ENCODE measurements at places on chromosomes 7 and 10.

DNA sequence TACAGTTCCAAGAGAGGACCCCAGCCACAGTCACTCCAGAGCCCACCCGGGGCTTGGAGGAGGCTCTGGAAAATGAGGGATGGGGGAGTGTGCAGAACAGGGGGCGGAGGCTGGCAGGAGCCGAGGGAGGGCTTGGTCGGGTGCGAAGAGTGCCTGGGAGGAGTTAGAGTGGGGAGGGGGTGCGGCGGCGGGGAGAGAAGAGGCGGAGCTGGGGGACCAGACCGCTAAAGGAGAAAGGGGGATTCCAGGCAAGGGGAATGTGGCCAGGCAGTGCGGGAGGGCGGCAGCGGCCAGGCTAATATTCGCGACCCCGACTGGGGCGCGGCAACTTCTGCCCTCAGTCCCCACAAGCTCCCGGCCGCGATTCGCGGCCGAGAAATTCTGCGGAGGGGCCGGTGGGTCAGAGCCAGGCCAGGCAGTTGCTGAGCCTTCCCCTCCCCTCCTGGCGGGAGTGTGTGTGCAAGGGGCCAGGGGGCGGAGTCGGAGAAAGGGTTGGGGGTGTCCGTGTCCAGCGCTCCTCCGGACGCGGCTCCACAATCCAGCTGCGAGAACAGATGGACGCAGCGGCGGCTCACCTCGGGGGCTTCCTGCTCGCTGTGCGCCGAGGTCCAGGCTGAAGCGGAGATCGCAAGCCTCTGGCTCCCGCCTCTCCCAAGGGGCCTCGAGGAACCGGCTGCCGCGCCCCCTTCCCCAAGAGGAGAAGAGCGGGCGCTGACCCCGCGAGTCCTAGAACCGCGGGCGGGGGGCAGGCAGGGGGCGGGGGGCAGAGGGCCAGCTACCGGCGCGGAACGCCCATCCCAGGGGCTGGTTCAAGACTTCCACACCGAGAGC lies 612 bp upstream of the SLC18A3 start:
- DNase-seq = no peak

DNA sequence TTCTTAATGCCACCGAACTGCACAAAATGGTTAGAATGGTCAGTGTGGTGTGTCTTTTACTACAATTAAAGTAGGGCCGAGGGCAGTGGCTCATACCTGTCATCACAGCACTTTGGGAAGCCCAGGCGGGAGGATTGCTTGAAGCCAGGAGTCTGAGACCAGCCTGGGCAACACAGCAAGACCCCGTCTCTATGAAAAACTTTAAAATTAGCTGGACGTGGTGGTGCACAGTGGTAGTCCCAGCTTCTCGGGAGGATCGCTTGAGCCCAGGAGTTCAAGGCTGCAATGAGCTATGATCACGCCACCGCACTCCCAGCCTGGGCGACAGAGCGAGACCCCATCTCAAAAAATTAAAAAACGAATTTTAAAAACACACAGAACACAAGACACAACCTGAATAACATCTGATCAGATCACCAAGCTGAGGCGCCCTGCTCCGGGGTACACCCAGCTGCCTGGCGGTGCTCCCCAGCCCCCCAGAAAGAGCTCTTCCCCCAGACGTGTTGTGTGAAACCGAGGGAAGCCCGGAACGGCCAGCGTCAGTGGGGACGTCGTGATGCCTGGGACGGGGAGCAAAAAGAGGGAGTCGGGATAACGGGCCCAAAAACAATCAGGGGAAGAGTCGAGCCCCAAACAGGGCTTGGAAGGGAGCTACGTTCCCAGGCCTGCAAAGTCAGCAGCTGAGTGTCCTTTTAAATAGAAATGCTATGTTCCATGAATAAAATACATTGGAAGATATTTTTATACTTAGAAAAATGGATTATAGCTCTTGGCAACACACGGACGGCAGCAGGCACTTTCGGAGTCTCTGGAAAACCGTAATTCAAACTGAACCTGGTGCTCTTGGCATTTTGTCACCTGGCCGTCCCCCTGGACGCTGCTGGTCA lies 80.7 kb upstream of the PDGFA start:
- DNase-seq = no peak

- no peak for DNase-seq
These were observed 14.1 kb upstream of the CYTH3 start for GRCh38 chr7:6286486-6286885.

DNA sequence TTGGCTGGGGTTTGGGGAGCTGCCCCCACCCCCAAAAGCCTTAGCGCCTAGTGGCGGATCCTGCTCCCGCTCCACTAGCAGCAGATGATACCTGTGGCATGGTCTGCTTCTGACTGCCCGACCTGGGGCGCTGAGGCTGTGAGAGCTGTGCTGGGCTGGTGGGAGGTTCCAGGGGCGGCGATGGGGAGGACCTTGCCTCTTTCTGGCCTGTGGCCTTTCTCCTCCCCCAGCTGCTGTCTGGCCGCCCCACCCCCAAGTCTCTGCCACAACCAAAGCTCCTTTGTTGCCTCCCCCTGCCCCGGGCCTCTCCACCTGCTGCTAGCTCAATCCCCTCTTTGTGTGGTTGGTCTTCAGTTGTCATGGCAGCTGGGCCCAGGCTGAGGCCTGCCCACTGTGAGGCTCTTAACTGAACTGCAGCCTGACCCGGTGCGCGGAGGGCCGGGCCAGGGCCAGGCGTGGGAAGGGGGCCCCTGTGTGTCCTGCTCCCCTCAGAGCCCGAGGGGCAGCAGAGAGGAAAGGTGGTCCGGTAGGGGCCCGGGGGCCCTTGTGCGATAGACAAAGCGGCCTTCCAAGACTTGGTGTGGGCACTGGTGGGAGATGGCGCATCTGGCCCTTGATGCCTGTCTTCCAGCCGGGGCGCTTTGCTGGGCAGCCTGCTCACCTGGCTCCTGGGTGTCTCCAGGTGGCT lies 4.7 kb downstream of the ZNF775 start:
- DNase-seq = no peak

DNA sequence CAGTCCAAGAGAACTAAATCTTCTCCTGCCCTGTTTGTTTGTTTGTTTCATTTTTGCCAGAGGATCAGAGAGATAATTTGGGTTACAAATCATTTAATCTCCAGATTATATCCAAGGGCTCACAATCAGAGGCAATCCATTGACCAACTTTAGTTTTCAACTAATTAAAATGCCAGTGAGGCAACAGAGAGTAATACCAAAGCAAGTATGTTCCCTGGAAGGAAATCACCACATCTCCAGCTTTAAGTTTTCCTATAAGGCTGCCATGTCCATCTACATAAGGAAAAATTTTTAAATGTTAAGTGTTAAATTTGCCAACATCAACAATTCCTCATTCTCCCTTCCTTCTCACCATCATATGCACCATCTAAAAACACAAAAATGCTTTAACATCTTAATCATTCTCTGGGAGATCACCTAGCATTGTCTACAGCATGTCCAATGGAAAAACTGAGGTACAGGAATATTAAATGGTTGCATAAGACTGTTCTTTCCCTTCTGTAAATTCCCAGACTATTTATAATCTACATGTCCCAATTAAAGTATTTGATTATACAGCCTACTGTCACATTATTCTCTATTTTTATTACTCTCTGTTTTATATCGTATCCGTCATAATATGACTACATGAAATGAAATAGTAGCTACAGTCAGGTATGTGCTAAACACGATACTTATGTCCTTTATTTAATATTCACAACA lies 14.1 kb downstream of the USP54 start:
- DNase-seq = no peak

DNA sequence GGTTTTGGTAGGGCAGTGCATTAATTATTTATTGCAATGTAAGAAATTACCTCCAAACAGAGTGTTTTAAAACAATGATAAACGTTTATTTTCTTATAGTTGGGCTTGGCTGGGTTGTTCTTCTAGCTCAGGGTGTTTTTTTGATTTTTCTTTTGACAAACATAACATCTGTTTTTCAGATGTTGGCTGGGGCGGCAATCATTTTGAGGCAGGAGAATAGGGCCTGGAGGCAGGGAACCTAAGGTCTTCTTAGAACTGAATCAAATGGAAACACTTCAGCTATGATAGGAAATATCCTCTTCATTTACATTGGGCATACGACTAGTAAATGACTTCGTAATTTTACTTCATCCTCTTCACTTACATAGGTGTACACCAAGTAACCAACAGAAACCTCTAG lies 47.4 kb upstream of the NAMPT start:
- no peak for DNase-seq

DNA sequence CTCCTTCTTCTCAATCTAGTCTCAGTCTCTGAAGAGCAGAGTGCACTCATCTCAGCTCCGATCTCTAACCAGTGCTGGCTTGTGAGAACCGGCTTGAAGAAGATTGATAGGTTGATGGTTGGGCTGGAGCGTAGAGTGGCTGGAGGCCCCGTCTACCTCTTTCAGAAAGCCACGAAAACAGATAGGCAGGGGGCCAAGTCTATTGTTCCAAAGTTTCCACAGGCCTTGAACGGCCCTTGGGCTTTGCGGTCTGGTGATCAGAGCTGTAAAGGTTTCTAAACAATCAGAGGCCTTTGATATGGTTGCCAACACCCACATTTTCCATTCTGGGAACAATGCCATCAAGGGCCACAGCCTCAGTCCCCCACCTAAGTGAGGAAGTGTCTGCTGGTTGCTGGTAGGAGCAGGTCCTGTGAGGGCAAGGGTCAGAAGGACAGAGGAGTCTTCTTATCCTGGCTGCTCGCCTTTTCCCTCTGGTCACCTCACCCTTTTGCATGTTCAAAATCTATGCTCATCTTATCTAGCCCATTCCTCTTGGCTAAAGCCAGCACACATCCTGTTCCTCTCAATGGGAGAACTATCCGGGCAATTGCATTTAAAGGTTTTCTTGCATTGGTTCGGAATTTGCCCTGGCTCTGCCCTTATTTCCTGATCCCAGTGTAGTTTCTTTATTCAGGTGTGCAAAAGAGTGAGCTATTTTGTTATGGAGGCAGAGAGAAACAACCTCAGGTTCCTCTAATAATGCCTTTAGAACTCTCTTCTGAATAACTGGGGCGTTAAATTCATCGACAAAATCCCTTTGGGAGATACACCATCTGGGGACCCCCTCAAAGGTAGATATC lies 70.3 kb upstream of the KMT2E start:
- DNase-seq = no peak

- no peak for DNase-seq
These were observed 348.0 kb downstream of the SUGCT start for GRCh38 chr7:40482845-40483244.

DNA sequence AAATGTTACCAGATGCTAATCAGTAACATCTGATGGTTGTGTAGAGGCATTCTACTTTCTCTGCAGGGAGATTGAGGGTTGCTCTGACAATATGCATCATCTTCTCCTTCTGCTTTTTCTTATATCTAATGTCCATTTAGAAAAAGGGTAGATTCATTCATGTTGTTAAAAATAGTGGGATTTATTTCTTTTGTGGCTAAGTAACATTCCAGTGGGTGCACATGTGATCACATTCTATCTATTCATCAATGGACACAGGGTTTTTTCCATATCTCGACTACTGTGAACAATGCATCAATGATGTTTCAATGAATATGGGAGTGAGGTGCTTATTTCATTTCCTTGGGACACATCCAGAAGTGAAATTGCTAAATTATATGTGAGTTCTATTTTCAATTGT lies 103.9 kb downstream of the CRPPA start:
- DNase-seq = no peak

DNA sequence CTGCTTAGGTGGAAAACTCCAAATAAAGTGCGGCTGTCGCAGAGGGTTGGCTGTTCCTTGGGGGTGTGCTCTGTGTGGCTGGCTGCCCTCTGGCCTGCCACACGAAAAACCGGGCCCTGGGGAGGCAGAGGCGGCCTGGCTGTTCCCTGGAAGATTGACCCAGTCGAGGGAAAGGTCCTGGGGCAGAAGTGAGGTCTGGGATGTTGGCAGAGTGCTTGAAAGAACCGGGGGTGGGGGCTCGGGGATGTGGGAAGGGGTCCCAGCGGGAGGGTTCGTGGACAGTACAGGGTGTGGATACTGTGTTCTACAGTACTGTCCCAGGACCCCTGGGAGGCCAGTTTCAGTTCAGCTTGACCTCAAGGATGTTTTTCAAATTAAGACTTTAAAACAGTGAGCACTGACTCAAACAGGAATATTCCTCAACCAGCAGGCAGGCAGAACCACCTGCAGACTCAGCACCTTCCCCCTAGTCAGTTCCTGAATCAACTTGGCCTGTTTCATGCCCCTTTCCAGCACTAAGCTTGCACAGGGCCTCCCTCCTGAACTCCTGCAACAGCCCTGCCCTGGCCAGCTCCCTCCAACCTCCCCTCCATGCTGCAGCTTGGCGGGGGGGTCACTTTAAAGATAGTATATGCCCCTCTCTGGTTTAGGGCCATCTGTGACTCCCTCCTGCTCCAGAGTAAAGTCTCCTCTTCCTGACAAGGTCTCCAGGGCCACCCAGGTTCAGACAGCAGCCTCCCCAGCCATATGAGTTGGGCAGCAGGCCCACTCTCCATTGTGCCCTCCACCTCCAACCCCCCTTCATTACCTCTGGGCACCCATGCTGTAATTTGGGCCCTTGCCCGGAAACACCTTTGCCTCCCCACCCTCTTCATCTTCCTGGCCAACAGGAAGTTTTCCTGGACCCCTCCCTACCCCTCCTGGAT lies 3.2 kb upstream of the ATP6V1F start:
- DNase-seq = no peak

GRCh38 chr10:110512461-110513187 lies 14.9 kb downstream of the DUSP5 start:
- DNase-seq = peak; percentile 49

DNA sequence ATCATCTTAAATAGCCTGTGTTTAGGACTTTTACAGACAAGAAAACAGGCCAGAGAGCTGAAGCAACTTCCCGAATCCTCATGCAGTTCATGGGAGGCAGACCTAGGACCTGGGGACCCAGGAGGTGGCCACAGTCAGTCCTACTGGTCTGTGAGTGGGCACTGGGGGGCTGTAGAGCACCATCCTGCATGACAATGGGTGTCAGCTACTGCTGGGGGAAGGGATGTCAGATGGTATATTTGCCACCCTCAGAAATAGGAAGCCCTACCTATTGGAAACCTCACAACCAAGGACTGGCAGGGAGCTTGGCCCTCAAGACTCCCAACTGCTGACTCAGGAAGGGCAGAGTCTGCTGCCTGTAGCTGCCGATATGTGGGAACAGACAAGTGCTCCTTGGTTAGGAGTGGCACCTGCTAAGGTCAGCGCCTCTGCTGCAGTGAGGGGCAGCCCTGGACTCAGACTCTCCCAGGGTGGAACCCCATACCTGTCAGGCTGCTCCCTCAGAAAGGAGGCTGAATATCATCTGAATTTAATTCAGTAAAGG lies 29.7 kb downstream of the OGDH start:
- no peak for DNase-seq
